ENCODE measurements at places on chromosomes 5 and 9.

DNA sequence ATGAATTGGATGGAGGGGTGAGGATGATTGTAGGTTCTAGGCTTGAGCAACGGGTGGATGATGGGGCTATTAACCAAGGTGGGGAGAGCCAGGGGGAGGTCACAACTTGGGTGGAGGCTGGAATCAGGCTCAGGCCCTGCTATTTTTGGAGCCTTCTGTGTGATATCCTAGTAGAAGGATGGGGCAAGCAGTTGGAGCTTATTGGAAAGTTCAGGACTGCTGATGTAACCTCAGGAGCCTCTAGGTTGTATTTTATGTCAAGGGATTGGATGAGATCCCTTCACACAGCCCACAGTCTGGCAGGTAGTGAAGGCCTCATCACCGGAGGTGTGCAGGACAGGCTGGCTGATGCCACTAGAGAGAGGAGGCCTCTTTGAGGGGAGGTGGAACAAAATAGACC, 11.2 kb upstream of the RPS14 start:
- DNase-seq, result no peak

- no peak for DNase-seq
Measured at GRCh38 chr5:170070556-170071412, 34.9 kb upstream of the FOXI1 start.

GRCh38 chr5:77301447-77301883, 91.0 kb downstream of the PDE8B start:
- no peak for DNase-seq

DNA sequence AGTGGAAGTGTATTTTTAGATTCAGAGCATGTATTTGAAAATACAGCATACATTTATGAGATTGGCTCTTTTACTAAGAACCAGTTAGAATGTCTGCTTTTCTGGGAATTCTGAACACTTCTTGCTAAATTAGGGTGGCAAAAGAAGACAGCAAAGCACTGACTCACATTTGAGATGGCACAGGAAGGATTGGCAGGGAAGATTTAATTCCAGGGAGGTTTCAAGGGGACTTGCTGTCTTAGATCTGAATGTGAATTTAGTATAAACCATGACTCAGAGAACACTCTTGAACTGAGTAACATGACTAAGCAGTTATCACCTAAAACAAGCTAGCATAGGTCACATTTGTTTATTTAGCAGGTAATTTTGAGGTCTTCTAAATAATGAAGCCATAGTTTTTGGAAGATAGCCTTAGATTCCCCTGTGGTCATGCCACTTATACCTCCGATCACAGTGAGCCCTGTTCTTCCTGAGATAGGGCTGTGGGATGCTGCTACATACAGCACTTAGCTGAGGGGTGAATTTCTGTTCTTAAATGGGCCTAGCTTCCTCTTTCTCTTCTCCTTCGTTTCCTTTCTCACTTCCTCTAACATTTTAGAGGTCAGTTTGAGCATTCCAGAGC, 173.8 kb downstream of the PCSK1 start:
- DNase-seq, result no peak

- no peak for DNase-seq
Measured at GRCh38 chr5:91264311-91265051, 118.6 kb downstream of the ARRDC3 start.

GRCh38 chr5:33311893-33312292, 128.9 kb upstream of the TARS1 start:
- DNase-seq, result no peak

DNA sequence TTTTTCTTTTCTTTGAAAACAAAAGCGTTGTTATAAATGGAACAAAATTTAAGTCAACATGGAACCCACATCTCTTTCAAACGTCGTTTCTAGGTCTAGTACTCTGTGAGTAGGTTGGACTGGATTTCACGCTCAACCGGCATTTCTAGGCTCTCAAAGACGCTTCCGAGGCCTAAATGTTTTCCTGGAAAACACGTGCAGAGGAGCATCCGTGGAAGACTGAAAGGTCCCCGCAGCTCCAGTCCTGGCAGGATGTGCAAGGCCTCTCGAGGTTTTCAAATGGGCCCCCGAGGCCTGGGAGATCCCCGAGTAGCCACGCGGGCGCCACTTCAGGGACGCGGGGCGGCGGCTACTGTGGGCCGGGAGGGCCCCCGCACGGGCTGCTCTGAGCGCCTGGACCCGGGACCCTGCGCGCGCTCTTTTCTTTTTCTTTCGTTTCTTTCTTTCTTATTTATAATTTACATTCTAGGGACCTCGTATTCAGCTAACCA, 4.2 kb upstream of the IRX2 start:
- no peak for DNase-seq

DNA sequence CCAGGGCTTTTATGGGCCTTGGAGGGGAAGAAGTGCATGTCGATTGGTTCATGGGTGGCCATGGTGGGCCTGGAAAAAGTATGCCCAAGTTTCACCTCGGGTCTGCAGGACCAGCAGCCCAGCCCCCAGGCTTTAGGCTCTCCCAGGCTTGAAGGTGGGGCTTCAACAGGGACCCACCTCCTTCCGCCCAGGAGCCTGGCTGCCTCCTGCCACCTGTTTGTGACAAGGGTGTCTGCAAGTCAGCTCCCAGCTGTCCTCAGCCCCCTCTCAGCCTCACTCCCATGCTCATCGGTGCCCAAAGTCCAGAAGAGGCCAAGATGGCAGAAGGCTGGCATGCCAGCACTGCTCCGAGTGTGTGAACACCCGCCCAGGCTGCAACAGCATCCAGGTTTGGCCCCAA, 1063.2 kb upstream of the ACO1 start:
- DNase-seq, result no peak

DNA sequence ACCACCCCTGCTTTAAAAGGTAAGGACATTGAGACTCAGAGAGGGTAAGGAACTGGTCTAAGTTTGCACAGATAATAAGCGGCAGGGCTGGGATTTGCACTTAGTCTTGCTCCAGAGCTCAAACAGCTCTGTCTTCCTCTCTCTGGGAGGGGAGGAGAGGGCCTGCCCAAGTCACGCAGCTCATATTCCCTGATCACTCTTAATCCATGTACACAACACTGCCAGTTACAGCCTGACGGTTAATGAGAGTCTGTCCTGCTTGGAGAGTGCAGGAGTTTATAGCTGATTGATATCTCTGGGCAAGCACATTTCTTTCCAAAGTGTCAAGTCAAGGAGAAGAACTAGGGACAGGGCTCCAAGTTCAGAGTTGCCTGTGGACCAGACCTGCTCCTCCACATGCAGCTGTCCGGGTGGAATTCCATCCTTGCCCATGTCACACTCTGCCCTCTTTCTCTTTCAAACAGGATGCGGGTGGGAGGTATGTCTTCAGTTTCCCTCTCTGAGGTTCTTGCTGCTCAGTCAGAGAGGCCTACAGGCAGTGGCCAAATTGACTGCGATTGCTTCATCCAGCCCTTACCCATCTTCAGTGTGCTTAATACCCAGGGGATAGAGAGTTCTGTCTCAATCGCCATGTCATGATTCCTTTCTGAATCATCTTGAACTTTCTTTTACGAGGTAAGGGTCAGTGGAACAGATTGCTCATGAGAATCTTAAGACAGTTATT, 54.5 kb downstream of the GALNT12 start:
- no peak for DNase-seq

- peak; percentile 39 for DNase-seq
Measured at GRCh38 chr5:174311531-174312269, 266.2 kb downstream of the NSG2 start.

GRCh38 chr9:32957358-32957757, 44.1 kb downstream of the APTX start:
- DNase-seq, result no peak

All from activated T-helper 1 cell treated with anti-CD3 and anti-CD28 coated beads, Interleukin-2, amount 50 U/mL, for 16 hours (primary cell).